ENCODE measurements at places on chromosomes 3 and 15. TPM values are rescaled to one million over a fixed set of nuclear protein-coding genes. Genes with fewer than 3 reads are reported as not detected.

DNA sequence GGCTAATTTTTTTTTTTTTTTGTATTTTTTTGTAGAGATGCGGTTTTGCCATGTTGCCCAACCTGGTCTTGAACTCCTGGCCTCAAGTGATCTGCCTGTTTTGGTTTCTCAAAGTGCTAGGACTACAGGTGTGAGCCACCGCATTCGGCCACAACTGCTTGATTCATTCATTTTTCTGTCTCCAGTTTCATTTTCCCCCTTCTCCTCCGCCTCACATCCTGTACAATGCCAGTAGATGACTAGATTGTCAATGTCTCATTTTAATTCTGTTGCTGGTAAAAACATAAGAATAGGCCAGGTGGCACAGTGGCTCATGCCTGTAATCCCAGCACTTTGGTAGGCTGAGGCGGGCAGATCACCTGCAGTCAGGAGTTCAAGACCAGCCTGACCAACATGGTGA is 12.0 kb upstream of the ZNF592 start:
- no peak for DNase-seq

HLTF gene
- total RNA-seq = 59.0 TPM

DNA sequence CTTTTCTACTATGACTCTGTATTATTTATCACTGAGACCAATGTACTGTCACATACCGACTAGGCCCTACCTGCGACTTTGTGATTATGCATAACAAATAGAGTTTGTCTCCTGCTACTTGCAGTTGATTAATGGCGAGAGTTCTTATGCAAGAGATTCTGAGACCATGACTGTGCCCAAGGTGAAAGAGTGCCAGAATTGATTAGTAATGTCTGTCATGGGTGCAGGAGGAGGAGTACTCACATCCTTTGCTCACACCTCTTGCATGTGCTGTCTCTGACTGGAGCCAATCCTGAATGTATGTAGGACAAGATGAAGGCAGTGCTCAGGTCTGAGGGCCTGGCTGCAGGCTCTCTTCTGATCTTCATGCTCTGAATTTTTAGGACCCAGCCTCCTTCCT is 260.7 kb downstream of the THSD4 start:
- no peak for DNase-seq

DNA sequence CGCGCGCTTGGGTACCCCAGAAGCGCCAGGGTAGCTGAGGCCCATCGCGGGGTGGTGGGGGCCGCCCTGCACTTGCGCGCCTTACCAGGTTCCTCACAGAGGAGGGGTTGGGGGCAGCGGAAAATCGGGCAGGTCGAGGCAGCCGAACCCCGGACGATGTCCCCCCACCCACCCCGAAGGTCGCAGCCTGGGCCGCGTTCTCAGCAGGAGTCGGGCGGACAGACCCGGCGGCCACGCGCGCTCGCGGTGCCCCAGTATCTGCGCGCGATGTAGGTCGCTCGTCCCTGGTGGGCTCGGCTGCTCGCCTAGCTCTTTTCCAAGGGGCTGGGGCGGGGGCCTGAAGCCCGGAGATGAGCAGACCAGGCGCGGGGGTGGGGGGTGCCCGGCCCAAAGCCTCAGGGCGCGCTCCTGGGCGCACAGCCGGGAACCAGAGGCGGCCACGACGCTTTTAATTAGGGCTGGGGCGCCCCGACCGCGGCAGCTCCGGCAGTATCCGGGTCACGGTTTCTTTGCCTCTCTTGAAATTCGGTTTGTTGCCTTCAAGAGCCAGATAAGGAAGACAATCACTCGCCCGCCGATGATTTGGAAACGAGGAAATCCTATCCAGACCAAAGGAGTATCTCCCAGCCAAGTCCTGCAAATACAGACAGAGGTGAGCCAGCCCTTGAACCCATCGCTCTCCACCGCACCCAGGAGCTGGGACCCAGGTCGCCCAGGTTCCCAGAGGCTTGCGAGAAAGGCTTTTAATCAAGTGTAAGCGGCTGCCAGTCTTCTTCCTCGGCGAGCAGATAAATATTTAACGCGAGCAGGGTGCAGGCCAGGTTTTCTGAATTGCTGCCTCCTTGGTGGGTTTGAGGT is 4.6 kb downstream of the SKOR1 start:
- DNase-seq = peak; percentile 64

- DNase-seq = no peak
Observed at GRCh38 chr3:176776622-176777175, 420.6 kb downstream of the TBL1XR1 start.

DNA sequence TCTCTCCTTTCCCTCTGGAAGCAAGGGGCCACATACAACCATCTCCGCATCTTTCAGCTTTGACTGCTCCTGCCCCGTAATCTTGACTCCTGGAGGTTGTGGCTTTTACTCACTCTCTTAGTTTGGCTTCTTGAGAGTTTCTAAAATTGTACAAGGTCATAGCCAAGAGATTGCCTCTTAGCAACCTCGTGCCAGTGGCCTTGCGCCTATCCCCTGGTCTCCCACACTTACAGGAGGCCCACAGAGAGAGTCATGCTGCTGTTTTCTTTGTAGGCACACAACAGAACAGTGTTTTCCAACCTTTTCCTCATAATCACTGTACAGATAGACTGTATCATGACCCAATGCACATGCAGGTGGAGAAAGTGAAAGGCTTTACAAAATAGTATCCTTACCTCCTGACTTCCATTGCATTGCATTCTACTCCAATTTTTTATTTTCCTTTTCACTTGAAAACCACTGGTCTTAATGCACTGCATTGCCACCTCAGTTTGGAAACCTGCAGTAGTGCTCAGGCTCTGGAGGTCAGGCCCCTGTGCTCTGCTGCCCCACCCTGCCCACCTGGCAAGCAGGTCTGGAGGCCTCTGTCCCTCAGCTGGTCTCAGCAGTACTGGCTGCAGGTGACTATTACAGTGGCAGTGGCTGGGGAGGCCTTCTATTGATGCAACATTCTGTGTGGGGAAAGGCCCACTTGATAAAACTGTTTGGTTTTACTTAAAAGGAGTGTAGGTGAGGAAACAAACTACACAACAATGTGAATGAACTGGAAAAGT is 156.2 kb downstream of the DNAJB8 start:
- peak; percentile 18 for DNase-seq

DNA sequence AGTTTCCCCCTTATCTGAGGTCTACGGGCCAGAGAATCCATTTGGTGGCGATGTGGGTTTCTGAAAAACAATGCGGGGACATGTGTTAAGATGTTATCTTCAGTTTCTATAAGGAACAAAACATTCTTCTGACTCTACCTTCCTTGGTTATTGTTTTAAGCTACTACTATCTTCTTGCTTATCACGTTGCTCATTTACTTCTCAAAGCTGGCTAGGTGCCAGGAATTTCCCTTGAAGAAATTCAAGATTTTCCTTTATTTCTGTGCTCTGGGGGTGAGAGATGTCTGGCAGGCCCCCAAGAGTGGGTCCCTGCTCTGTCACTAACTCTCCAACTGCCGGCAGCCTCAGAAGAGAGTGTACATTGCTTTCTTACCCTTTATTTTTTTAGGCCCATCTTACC is 119.8 kb downstream of the RYR3 start:
- no peak for DNase-seq

SLC6A20 gene
- 1.5 TPM for total RNA-seq

SLC41A3 gene
- total RNA-seq = 46.8 TPM

RBPMS2 gene
- 134 TPM for total RNA-seq

GRCh38 chr3:194028434-194029004 is 107.4 kb upstream of the HES1 start:
- no peak for DNase-seq

DNA sequence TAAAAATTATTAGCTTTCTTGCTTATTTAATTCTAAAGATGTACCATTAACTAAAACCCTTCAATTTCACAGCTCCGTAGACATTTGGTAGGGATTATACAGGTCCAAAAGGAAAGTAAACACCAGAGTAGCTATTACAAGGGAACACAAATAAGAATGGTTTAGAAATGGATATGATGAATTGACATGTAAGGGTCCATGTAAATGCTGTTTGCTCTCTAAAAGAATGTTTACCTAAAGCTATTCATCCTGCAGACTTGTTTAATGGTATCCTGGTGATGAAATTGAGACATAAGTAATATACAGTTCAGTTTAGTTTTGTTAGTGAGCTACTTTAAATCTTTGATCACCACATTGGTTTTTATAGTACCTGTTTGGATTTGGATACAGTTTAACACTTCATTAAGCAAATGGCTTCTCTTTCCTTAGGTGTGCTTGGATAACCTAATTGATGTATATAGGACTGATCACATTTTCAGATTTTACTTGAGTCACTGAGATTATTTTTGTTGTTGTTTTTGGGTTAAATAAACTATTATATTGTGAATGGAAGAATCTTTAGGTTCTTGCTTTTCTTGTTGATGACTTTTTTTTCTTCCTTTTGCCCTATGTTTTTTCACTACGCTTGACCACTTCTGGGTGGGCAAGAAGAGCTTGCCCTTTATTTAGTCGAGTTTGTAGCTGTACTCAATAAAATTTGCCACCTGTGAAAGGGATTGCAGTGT is 115.4 kb downstream of the TCF12 start:
- no peak for DNase-seq

GRCh38 chr15:91940496-91941381 is 87.2 kb downstream of the SLCO3A1 start:
- peak; percentile 62 for DNase-seq

GMNC gene
- not detected for total RNA-seq

DNA sequence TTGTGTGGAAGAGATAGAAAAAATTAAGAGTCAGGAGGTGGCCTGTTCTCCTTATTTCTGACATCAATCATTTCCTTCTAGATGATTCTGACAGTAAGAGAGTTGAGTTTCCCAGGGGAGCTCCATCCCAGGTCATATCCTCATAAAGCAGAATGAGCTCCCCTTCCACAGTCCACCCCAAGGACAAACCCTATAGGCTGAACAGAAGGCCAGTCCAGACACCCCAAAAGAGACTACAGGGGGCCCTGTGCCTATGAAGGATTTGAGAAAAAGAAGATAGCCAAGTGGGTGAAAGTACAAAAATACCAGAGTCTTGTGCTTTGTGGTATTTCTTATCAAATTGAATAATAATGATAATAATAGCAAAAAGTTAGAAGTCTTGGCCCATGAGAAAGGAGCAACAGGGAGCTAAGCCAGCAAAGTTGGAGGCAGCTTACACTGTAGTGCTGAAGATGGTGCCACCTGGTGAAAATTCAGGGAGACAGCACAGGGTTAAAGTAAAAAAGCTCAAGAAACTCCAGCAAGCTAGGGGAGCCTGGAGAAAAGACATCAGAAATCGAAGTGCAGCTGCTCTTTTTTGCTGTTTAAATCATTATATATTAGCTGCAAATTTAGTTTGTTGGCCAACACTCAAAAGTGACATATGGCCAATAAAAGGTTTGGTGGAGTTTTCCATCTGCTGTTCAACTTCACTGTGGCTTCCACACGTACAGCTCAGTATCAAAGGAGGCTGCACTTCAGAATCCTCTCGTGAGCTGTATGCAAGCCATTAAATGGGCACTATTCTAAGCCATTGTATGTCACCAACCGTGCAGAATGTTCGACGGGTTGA is 35.8 kb upstream of the SLC24A5 start:
- peak; percentile 61 for DNase-seq

- DNase-seq = no peak
Observed at GRCh38 chr3:40585381-40586016, 60.7 kb downstream of the ZNF621 start.

GRCh38 chr3:13792512-13793371 is 87.1 kb downstream of the WNT7A start:
- peak; percentile 64 for DNase-seq

DNA sequence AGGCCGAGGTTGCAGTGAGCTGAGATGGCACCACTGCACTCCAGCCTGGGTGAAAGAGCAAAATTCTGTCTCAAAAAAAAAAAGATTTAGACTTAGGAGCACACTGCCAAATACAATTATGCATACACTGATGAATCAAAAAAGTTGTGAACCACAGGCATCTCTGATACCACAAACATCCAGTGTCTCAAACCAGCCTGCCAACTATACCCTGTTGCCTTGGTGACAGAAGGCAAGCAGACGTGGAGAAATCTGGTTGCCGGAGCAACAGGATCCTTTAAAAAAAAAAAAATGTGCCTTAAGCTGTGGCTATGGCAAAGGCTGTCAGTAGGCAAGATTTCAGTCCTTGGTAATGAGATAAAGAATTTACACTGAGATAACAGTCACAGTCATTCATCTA is 202.3 kb downstream of the NEK10 start:
- DNase-seq = no peak

UACA gene
- total RNA-seq = 51.1 TPM

GRCh38 chr3:193962986-193963685 is 172.8 kb upstream of the HES1 start:
- no peak for DNase-seq

DNA sequence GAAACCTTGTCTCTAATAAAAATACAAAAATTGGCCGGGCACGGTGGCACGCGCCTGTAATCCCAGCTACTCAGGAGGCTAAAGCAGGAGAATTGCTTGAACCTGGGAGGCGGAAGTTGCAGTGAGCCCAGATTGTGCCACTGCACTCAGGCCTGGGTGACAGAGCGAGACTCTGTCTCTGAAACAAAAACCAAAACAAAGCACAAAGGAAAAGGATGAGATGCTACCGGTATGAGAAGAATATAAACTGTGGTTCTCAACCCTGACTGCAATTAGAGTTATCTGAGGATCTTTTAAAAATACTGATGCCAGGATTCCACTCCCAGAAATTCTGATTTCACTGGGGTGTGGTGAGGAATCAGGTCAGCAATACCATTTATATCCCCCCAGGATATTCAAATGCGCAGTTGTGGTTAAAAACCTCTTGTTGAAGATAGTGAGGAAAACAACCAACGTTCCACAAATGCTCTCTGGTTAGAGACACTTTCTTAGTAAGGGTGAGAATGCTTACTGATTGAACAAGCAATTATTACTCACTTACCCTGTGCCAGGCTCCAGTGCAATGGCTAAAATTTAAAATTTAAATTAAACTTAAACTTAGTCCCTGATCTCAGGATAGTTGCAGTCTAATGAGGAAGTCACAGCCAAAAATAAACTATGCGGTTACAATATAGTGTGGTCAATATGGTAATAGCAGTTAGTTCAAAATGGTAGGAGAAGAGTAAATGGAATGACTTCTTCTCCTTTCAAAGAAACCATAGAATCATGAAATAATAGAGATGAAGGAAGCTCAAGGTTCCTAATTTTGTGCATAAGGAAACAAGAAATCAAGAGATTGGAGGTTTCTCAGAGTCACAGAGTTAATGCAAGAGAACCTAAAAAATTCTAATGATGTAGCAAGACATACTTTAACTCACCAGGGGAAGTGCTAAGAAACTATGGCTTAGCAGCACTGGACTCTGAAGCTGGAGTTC is 109.5 kb downstream of the SSR3 start:
- DNase-seq = no peak

- DNase-seq = no peak
Observed at GRCh38 chr3:60160111-60160821, 1091.0 kb downstream of the FHIT start.

DNA sequence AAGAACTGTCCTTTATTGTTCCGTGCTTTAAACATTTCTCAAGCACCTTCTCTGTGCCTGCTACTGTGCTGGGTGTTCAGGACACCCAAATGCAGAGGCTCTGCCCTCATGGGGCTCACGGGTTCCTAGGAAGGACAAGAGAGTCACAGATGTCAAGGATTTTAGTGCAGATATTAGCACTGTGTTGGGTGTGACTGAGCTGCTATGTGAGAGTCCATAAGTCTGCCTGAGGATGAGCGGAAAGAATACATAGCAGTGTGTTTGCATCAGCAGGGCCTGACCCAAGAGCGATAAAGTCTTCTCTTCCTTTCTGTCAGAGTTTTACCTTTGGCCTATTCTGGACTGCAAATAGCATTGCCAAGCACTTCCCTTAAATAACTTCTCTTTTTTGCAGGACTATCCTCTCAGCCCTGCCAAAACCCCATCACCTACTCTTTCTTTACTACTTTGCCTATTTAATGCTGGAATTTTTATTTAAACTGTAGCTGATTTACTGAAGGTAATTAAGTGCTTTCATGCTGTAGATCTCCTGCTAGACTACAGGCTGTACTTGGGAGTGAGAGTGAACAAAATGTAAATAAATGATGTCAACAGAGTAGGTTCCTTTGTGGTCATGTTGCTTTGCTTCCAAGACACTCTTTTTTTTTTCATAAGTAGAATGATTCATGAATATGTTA is 459.4 kb upstream of the TPRG1 start:
- no peak for DNase-seq
